ENCODE measurements at places on chromosomes 7 and 10.

GRCh38 chr10:83723080-83723479 is 416.2 kb upstream of the GHITM start:
- no peak for DNase-seq

DNA sequence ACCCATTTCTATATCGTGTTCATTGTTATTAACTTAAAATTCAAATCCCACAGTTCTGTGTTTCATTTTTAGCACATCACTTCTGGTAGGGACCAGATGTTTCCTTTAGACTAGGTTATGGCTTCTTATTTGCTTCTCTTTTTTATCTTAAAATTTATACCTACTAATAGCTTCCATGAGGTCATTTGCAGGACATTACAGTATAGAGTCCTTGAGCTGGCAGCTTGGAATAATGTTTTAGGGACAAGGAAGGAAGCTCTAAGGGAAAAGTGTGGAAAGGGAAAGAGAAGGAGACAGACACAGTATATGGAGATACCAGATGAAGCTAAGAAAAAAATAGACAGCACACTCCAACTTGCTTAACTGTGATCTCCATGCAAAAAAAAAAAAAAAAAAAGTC is 48.8 kb upstream of the CD36 start:
- DNase-seq = no peak

DNA sequence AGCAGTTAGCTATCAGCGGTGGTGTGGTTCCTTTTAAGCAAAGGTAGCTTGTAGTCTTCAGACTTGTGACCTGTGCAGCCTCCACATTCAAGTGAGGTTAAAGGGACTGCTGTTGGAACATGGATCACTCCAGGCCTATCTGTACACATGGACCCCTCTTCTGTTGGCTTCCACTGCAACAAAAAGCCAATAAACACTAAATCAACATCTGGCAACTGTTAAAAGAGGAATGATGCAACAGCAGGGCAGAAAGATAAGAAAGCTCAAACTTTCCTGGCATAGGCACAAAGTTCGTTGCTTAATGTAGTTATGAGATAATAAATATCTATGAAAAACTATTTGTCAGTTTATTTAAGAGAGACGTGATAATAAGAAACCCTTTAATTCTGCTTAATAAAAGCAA is 4.0 kb upstream of the MINPP1 start:
- DNase-seq = no peak

DNA sequence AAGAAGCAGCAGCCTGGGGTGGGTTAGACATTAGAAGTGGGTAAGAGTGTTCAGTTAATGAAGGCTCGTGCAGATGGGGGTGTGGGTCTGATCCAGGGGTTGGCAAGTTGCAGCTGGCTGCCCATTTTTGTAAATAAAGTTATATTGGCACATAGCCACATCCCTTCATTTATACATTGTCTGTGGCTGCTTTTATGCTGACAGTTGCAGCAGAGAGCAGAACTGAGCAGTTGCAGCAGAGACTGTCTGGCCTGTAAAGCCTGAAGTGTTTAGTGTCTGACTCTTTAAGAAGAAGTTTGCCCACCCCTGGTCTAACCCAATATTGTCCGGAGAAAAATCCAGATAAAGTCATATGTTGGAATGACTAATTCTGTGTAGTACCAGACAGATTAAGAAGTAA is 38.1 kb downstream of the GLRX3 start:
- DNase-seq = no peak

GRCh38 chr7:18538554-18539250 is 43.2 kb downstream of the HDAC9 start:
- no peak for DNase-seq

GRCh38 chr10:11670381-11670780 is 58.9 kb upstream of the USP6NL start:
- no peak for DNase-seq

GRCh38 chr10:74846958-74847357 is 20.6 kb downstream of the KAT6B start:
- no peak for DNase-seq

- DNase-seq = no peak
Observed at GRCh38 chr10:98097616-98098015, 36.8 kb upstream of the R3HCC1L start.

- no peak for DNase-seq
Observed at GRCh38 chr7:138258197-138258559, 181.9 kb downstream of the AKR1D1 start.

DNA sequence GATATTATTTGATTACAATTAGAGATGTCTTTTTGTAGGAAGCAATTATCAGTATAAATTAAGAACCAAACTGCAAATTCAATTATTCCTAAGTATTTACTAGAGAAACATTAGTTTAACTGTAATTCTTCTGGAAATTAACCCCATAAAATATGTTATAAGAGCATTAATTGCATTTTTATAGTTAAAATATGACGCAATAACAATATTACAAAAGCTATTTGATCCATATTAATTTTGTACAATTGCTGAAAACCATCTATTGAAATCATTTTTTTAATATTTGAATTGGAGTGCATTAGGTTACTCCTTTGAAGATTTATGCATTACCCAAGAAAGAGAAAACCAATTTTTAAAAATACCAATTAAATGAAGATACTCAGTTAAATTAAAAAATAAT is 254.8 kb upstream of the LRRTM3 start:
- DNase-seq = no peak

DNA sequence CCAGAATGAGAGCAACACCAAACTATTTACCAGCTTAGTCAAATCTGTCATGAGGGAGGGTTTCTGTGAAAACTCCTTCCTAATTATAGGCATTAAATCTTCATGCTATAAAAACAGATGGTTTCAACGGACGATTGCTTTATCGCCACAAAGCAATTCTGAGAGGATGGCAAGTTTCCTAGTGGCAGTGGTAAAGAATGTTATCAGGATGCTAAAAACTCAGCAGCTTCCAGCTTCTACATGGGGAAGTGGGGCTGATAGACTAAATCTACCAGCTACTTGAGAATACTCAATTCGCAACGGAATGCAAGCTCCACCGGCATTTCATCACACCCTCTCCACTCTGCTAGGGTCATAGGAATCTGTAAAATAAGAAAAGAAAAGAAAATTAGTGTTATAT is 41.8 kb downstream of the JCAD start:
- no peak for DNase-seq

- no peak for DNase-seq
Observed at GRCh38 chr10:52757773-52758172, 14.8 kb downstream of the MBL2 start.

GRCh38 chr10:49508249-49508648 is 30.7 kb downstream of the ERCC6 start:
- DNase-seq = no peak

DNA sequence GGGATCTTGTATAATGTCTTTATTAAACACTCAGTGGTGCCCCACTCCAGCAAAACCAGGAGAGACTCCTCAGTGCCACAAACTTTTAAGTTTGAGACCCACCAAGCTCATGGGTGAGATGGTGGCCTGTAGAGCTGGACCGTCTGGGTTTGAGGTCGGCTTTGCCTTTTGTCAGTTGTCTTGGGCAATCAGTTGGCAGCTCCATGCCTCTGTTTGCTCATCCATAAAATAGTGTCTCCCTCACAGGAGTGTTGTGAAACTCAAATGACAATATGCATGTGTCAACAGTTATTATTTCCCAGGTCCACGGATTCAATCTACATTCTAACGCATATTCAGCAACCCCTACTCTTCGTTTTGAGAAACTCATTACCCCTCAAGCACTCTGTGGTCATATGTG is 367.8 kb upstream of the C7orf33 start:
- DNase-seq = no peak

DNA sequence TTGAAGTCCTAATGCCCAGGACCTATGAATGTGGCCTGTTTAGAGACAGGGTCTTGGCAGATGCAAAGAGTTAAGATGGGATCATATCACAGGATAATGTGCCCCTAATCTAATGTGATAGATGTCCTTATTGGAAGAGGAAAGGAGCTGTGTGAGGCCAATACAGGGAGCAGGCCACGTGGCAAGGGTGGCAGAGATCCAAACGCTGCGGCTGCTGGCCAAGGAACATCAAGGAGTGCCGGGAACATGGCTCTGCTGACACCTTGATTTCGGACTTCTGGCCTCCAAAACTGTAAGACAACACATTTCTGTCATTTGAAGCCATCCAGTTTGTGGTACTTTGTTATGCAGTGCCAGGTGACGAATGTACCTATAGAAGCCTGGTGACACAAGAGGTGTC is 37.7 kb upstream of the EZH2 start:
- DNase-seq = no peak

GRCh38 chr7:27112361-27112760 is 9.9 kb upstream of the HOXA2 start:
- no peak for DNase-seq

GRCh38 chr7:70712942-70713341 is 419.0 kb upstream of the GALNT17 start:
- DNase-seq = no peak

- peak; percentile 4 for DNase-seq
Observed at GRCh38 chr7:85041605-85042216, 145.1 kb downstream of the SEMA3D start.

GRCh38 chr10:3165196-3165595 is 7.4 kb downstream of the PITRM1 start:
- no peak for DNase-seq

DNA sequence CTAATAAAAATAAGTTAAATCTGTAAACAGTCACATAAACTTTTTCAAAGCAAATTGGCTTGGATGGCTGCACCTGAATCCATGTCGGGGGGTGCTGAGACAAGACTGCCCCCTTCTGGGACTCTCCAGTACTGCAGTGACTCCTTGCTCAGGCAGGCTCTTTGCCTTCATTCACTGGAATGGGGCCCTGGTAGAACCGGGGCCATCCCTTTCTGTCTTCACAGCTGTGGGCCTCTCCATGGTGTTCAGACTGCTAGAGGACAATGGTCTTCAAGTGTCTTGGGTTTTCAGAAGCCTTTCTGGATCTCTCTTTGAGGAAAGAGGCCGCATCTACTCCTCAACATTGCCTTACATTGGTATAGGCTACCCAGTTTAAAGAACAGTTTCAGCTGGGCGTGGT is 16.1 kb upstream of the IMPDH1 start:
- DNase-seq = peak; percentile 72

DNA sequence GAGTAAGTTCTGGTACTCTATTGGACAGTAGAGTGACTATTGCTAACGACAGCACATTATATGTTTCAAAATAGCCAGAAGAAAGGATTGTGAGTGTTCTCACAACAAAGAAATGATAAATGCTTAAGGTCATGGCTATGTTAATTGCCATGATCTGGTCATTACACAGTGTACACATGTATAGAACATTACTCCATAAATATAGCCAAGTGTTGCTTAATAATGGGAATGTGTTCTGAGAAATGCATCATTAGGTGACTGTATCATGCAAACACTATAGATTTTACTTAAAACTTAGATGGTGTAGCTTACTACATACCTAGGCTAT is 19.6 kb downstream of the EPC1 start:
- DNase-seq = no peak

- DNase-seq = no peak
Observed at GRCh38 chr7:49583440-49583839, 190.0 kb upstream of the VWC2 start.

DNA sequence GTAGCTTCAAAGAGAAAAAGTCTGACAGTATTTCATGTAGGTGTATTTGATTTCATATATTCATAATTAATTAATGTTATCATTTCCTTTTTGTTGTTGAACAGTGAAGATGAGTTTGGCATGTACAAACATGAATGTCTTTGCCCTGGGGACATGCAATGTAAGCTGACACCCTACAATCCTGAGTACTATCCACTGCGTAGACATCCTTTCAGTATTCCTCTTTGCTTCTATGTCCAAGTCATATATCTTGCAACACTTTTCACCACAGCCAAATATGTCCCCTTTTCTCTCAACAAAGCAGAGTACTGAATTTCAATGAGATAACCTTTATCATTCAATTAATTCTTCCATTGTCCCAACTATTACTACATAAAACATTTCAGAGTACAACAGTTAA is 93.6 kb downstream of the GPR37 start:
- DNase-seq = no peak
